ENCODE measurements at places on chromosomes 6 and 20.
A peak's percentile ranks its signal among the peaks of the same experiment; 100 is the strongest.

DNA sequence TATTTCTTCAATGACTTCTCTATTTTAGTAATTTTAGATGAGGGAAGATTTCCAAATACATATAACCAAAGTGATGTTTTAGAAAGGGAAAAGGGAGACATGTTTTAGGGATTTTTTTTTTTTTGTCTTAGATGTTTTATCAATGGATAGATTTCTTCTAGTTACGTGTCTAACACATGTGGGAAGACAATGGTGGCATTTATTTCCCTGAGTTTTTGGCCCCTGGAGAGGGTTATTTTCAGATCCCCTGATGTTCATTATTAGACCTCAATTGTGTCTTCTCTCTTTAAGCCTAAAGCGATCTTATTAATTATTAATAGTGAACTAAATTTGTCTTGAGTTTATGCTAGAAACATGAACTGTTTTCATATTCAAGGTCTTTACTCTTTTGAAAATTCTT is 30.3 kb downstream of the TRMT11 start:
- no peak for DNase-seq

DNA sequence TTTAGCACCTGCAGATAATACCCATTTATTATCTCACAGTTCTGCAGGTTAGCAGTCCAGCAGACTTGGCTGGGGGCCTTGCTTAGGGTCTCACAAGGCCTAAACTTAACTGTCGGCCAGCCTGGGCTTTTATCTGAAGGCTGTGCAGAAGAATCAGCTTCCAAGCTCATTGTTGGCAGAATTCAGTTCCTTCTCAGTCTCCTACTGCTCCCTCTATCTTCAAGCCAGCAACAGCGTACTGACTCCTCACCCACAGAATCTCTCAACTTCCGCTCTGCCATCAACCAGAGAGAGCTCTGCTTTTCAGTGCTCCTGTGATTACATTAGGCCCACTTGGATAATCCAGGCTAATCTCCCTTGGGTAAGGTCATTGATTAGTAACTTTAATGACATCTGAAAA is 30.2 kb upstream of the NHSL1 start:
- DNase-seq: no peak

DNA sequence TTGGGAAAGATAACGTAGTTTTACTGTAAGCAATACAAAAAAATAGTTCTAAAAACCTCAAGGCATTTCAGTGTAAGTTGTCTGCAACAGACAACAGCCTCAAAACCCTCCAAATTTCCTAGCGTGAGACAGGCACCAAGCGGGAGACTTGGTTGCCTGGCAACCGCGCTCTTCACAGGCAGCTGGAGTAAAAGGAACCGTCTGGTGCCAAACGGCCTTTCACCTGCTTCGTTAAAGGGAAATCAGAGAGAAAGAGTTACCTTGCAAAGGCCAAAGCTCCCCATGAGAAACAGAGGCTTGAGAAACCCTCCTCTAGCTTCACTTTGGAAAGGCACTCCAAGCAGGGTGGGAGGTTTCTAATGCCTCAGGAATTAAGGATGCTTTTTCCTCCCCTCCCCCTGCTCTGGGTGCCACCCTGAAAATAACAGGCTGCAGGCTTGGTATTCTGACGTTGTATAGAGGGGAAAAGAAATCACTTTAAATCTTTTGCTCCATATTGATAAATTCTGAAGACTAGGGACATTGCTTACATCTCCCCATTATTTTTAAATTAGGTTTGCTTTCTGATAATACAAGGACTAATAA is 129.7 kb upstream of the UFL1 start:
- peak; percentile 69 for DNase-seq

GRCh38 chr20:14921513-14921912 is 584.1 kb upstream of the FLRT3 start:
- no peak for DNase-seq

- DNase-seq: no peak
Observed at GRCh38 chr6:165751486-165751885, 88.4 kb upstream of the PDE10A start.

DNA sequence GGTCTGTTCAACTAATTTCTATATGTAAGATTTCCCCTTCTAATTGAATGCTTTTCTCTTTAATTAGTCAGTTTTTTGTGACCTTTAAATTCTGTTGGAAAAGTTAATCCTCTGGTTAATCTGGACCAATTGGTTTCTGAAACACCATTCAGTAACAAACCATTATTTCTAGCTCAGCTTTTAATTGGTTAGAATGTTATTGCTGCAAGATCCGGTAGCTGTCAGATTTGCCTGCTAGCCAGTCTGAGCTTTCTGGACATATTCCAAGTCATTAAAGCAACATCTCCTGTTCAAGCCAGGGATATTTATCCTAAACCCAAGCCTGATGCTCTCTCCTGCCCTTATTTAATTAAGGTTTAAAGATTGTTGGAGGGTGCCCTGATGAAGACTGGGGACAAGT is 55.1 kb upstream of the FBXL4 start:
- DNase-seq: no peak

- no peak for DNase-seq
Observed at GRCh38 chr6:117542493-117542892, 59.8 kb downstream of the GOPC start.

DNA sequence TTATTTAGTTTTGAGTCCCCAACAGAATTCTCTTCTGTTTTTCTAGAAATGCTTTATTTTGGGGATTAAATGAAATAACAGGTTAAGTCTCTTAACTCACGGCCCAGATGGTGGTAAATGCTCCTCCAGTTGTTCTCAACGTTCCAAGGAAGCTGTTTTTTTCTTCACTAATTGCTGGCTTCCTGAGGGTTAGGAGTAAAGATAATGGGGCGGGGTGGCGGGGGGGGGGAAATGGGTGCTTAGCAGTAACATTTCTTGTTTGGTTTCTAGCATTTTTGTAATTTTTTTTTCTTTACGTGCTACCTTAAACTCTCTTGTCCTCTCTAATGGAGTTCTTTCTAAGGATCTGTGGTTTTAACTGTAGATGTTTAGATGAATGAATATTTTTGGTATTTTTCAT is 2.2 kb downstream of the SRSF3 start:
- no peak for DNase-seq

Measured in putamen (tissue), 1 donor.